ENCODE measurements at places on chromosomes 7 and 10.

GRCh38 chr10:132566892-132567291 is 29.3 kb downstream of the INPP5A start:
- DNase-seq = no peak

GRCh38 chr10:70661623-70662361 is 10.5 kb upstream of the ADAMTS14 start:
- DNase-seq = no peak

DNA sequence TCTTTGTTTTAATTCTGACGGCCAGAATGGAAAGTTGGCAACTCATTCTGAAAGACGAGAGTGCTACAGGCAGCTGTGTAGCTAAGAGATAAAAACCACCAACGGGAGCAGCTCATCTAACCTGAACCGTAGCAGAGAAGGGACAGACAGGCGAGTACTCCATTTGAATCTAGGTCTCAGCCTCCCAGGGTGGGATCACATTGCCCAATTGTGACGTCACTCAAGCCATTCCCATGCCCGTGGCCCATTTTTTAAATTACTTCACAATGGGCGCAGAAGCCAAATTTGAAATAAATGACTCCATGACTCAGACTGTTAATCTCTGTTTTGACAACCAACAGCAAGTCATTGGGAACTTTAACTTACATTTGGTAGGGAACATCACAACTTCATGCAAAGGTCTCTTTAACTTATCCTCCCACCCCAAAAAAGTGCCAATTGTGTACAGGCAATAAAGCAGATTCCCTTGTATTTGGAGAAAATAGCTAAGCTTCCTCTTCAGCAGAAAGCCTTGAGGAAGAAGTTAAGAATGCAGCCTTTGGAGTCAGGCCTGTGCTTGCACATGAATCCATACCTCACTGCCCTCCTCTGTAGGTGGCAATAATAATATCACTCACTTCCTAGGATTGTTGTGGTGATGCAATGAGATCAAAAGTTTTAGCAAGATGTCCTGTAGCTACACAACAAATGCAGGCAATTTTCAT is 93.2 kb upstream of the KIF5B start:
- peak; percentile 15 for DNase-seq

- DNase-seq = peak; percentile 61
Measured at GRCh38 chr10:42866115-42866995, 83.8 kb downstream of the BMS1 start.

DNA sequence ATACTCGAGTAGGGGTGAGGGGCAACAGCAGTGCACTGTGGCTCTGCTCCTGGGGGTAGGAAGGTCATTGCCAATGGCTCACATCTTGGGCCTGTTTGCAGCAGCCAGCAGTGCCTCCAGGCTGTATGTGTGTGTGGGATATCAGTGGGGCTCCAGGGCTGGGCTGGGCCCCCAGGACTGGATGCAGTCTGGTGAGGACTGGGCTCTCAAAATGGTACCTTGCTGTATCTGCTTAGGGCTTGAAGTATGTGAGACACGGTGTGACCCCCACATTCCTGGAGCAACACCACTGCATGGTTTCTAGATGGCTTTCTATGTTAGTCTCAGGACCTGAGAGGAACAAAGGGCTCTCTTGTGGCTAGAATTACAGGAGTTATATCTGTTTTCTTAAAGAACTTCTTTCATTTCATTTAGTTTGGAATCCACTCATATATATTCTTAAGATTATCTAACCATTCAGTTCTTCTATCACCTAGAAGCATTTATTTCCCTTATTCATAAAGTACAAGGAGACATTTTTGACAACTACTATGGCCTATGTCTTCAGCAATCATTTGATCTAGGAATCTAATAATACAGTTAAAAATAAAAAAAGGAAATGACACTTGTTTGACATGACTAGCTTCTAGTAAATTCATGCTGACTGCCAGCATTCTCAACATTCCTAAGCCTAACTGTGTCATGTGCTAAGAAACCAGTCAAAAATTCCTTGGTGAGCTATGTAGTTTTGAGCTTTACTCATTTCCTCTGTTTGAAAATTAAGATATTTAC is 443.2 kb upstream of the SEMA3A start:
- no peak for DNase-seq

DNA sequence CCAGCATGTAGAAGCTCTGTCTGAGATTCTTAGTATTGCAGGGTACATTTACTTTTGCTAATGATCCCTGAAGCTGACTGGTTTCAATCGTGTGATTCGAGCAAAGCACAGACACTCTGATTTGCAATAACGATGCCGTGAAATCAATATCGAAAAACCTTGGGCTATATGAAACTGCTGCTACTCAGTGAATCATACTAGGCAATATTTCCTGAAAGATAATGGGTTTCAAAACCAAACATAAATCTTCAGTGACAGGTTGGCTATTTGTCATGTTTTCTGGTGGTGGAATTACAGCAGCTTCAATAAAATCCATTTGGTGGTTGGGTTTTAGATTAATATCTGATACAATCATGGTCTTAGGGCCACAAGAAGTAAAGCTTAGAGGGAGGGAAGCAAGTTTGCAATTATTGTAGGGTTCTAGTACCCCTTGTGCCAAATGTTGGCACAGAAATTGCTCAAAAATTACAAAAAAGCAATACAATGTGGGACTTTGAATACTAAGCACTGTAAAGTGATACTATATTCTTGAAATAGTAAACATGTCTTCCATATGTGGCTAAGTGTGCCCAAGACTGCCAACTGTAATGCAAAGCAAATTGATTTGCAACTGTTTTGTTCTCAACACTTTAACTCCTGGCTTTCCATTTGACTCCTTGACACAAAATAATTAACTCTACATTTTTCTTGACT is 112.4 kb upstream of the JAZF1 start:
- DNase-seq = no peak

- DNase-seq = no peak
Measured at GRCh38 chr7:147798001-147798400, 792.6 kb upstream of the C7orf33 start.

GRCh38 chr10:71840177-71840957 is 10.7 kb downstream of the PSAP start:
- DNase-seq = no peak

DNA sequence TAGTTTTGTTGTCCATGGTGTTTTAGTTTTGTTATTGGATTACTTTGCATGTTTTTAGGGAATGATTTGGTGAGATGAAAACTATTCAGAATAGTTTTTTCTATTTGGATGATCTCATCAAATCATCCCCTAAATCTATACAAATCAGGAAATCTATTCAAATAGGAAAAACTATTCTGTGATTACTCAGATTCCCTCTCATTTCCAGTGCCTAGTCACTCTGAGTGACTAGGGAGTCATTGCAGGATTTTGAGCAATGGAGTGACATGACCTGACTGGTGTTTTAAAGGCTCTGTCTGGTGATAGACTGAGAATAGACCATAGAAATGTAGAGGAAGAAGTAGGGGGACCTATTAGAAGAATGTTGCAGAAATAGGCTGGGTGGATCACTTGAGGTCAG is 72.4 kb downstream of the TPST1 start:
- DNase-seq = no peak

DNA sequence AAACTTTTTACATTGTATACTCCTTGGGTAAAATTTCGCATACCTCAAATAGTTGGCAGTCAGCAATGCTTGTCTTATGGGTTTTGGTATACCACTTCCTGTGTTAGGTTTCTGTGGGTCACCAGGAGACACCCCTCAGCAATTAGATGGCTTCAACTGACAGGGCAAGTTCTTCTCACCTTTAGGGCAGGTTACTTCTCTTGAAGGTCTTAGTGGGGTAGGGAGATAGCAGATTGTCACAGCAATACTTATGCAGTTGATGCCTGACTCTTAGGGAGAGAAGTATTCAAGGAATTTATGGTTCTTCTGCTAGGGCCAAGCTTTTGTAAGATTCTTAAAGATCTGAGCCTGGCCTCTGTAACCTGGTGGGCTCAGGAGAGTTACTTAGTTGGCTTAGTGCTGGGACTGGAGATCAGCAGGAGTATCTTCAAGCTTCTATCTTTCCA is 42.9 kb downstream of the MKLN1 start:
- no peak for DNase-seq

DNA sequence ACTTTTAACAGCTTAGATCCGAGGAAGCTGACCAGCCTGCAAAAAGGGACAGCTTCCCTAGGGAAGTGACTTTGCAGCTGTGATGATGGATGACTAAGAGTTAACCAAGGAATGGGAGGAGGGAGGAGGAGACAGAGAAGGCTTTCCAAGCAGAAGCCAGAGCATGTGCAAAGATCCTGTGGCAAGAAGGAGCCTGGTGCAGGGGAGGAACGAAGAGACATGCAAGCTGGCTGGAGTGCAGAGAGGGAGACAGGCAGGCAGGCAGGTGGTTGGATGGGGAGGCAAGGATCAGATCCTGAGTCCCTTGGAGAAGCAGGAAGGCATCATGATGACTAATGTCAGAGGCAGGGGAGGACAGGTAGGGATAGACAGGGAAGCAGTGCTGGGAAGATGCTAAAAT is 148.8 kb downstream of the PFKFB3 start:
- DNase-seq = peak; percentile 53

- no peak for DNase-seq
Measured at GRCh38 chr10:124539935-124540641, 78.5 kb downstream of the LHPP start.

- no peak for DNase-seq
Measured at GRCh38 chr7:72405871-72406270, 6.3 kb downstream of the CALN1 start.

DNA sequence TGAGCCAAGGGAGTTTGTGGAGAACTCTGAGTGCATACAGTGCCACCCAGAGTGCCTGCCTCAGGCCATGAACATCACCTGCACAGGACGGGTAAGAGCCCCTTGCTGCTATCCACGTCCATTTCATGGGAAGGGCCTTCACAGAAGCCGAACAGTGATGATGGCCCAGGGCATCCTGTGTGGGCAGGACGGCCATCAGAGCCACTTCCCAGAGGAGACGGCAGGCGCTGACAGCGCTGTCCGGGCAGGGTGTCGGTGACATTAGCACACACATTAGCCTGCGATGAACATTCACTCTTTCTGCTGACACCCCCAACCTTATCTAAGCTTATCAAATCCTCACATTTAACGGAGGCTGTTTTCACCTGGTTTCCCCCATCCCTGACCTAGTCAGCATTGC is 144.9 kb downstream of the EGFR start:
- no peak for DNase-seq

- no peak for DNase-seq
Measured at GRCh38 chr10:29240986-29241660, 47.7 kb upstream of the LYZL1 start.

GRCh38 chr10:132211246-132211645 is 24.5 kb downstream of the DPYSL4 start:
- no peak for DNase-seq

GRCh38 chr7:22110227-22110839 is 164.6 kb upstream of the CDCA7L start:
- DNase-seq = peak; percentile 53

- DNase-seq = no peak
Measured at GRCh38 chr10:85888004-85888403, 478.6 kb downstream of the GRID1 start.

DNA sequence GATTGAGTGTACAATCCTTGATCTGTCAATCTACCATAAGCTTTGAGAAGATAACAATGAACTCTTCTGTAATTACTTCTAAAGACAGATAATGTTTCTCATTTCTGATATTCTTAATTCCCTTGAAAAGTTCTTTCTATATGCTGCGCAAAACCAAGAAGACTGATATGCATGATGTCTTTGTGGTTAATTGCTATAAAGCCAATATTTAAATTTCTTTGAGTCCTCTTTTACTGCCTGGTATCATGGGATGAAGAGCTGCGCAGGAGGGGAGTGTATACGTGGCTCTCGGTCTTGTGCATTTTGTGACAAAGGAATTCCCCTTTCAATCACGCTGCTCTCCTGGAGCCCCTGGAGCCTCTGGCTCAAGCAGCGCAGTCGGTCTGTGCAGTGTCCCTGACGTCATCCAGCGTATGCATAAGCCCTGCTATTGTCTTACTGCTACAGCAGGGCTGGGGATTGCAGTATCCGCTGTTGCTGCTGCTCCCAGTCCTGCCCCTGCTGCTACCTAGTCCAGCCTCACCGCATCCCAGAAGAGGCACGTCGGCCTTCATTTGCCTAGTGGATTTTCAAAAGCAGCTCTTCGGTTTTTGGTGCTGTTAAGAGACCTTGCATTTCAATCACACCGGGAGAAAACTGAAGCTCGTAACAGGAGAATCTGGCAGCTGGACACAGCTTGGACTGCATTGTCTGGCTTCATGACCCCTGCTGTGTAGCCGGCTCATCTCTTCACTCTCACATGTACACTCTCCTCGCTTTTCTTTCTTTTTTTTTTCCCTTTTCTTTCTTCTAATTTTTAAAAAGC is 66.7 kb downstream of the ST7 start:
- DNase-seq = no peak

DNA sequence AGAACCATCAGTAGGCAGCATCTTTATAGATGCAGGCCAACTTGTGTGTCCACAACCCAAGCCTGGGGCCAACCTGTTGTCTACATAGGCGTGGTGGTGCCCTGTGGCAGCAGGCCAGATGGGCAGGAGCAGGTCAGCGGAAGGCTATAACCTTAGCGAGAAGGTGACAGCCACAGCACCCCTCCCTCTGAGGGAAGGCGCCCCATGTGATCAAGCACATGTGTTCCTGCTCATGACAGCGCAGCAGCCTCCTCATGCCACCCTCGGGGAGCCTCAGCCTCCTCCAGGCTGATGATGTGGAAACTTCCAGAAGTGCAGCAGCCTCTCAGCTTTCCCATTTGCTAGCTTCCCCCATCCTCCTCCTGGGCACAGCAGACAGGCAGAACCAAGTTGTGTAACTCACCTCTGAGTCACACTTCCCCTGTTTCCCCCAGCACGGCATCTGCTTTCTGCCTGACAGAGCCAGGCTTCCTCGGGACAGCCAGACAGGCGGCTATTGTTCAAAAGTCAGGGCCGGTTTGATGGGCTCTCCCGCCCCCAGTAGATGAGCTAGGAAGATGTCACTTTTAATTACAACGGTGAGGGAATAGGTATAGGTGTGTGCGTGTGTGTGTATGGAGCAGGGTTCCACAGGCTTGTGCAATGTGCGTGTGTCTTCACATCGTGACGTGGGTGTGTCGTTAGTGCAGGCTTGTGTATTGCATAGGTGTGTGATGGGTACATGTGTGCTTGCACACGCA is 312.0 kb upstream of the ZMIZ1 start:
- peak; percentile 98 for DNase-seq
